Activated CD4-positive, alpha-beta T cell treated with anti-CD3 and anti-CD28 coated beads for 36 hours (primary cell): ENCODE measurements at places on chromosomes 3 and 15. TPM values are rescaled to one million over a fixed set of nuclear protein-coding genes. Genes with fewer than 3 reads are reported as not detected.

GRCh38 chr3:128491941-128492670, 895 bp downstream of the GATA2 start:
- H3K27me3 ChIP-seq, result peaks cover 58% of the 10 kb centered on the region
- H3K4me1 ChIP-seq, result peaks cover 16% of the 10 kb centered on the region

DNA sequence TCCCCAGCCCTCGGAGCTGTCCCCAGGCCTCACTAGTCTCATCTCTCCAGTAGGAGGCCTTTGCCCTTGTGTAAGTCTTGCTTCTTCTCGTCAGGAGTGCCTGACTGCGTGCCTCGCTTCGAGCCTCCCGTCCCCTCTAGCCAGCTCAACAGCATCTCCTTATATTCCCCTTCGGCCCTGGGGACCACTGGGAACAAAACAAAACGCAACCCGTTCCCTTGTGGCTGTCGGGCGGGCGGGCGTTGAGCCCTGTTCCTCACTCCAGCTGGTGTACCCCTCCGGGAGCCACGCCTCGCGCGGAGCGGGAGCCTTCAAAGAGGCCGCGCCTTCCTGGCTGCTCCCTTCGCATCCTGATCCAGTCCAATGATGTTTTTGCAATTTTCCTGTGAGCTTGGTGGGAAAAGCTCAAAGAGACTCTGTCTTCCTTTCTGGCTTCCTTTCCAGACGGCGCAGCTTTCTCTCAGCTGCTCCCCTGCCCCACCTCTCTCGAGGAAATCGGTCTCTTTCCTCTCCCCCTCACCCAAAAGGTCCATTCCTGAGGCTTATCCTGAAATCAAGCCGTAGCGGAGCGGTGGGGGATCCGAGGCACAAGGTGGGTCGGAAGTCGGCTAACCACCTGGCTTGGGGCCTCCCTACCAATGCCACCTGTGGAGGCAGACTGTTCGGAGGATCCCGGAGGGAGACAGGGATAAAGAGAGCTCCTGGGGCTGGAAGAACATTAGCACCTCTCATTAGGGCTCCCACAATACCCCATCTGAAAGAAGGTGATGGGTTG, 33.4 kb upstream of the SRP14 start:
- peaks cover 9% of the 10 kb centered on the region for H3K4me1 ChIP-seq
- no peak overlapping the region for H3K27ac ChIP-seq
- H3K36me3 ChIP-seq, result no peaks in the 10 kb centered on the region
- peaks cover 3% of the 10 kb centered on the region for H3K27me3 ChIP-seq

DNA sequence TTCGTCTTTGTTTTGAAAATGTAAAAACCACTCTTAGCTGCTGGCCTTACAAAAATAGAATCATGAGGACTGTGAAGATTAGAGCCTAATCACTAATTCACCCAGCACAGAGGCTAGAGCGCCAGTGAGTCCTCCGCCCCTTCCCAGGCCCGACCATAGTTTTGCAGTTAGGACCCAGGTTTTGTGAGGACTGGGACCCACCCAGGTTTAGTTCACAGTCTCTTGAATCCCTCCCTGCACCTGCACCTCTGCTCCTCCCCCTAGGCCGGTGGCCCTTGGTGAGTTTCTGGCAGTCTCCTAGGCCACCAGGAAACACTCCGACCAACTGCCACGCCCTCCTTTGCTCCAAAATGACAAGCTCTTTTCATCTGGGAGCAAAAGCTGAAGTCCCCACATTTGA, 136.0 kb upstream of the CCDC54 start:
- DNase-seq, result peak; percentile 27
- peaks cover 11% of the 10 kb centered on the region for H3K4me1 ChIP-seq
- H3K4me3 ChIP-seq, result peak overlapping the region; percentile 86
- peaks cover 2% of the 10 kb centered on the region for H3K36me3 ChIP-seq

DNA sequence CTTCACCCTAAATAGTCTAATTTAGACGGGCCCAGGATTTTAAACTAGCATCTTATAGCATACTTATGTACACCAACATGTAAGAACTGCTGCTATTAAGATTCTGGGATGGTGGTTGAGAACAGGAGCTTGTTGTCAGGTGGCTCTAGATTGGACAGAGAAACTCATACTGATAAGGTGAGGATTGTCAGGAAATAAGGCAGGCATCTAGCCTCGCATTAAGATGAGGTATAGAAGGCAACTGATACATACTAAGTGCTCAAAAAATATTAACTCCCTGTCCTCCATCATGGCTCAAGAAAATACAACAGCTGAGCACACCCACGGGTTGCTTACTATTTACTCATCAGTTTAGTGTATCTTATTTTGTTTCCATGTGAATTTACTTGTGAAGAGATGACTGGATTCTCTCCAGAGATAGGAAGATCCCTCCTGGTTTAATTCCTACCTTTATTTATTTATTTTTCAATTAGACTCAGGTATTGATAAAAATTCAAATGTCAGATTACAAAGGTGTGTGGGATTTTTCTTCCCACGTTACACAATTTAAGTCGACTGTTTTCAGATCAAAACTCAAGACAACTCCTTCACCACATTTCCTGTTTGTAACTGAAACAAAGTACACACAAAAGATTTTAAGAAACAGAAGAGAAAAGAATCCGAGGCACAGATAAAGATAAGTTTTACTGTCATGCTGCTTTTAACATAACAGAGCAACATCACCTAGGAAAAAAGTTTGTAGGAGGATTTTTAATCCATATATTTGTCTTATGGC, at the start of gene TRAT1:
Gene TRAT1, plus strand, starts transcription at position 664 of the 775 bp plus-strand sequence. CDS start 142 bp downstream, outside the sequence.
- peak within 1 kb of the TSS; percentile 97 for H3K27ac ChIP-seq
- H3K4me1 ChIP-seq, result peaks cover 44% of the 10 kb centered on the region
- H3K4me3 ChIP-seq, result peak within 1 kb of the TSS; percentile 80
- no peak for DNase-seq
- H3K27me3 ChIP-seq, result no peaks in the 10 kb centered on the region

The PRR20G gene
- total RNA-seq, result not detected

The GOLGA8R gene
- 1.3 TPM for total RNA-seq

The GRK7 gene
- total RNA-seq, result not detected

The APOD gene
- total RNA-seq, result not detected

The THRB gene
- total RNA-seq, result not detected
